ENCODE measurements at places on chromosomes 7 and 10.

- no peak for DNase-seq
These were observed 2.0 kb downstream of the MRPL43 start for GRCh38 chr10:100985336-100985735.

DNA sequence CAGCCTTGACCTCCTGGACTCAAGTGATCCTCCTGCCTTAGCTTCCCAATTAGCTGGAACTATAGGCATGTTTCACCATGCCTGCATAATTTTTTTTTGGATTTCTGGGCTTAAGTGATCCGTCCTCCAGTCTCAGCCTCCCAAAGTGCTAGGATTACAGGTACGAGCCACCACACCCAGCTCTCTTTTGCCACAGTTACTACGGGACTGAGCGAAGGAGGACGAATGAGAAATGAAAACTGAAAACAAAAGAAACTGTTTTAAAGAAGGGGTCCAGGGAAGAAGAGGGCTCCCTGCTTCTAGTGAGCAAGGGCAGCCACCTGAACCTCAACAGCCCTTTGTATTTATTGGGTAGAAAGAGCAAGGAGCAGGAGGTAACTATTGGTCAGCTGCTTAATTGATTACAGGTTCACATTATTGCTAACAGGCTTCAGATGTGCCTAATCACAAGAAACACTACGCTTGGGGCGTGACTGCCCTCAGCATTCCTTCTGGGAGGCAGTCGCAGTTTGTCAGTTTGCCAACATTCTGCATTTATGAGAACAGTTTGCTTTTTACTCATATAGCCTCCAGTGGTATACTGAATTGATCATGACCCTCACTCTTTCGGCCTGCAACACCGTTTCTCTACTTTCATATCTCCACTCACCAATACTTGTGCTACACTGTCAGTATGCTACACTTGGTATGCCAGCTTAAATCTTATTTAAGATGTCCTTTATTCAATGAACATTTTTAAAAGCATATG is 676.8 kb downstream of the DNAJB9 start:
- no peak for DNase-seq

- DNase-seq, result no peak
These were observed at the start of gene HK1 for GRCh38 chr10:69278446-69278963. HK1 (plus strand) TSS chr10:69278496.

- no peak for DNase-seq
These were observed 117.5 kb downstream of the PARD3 start for GRCh38 chr10:34697351-34698247.

DNA sequence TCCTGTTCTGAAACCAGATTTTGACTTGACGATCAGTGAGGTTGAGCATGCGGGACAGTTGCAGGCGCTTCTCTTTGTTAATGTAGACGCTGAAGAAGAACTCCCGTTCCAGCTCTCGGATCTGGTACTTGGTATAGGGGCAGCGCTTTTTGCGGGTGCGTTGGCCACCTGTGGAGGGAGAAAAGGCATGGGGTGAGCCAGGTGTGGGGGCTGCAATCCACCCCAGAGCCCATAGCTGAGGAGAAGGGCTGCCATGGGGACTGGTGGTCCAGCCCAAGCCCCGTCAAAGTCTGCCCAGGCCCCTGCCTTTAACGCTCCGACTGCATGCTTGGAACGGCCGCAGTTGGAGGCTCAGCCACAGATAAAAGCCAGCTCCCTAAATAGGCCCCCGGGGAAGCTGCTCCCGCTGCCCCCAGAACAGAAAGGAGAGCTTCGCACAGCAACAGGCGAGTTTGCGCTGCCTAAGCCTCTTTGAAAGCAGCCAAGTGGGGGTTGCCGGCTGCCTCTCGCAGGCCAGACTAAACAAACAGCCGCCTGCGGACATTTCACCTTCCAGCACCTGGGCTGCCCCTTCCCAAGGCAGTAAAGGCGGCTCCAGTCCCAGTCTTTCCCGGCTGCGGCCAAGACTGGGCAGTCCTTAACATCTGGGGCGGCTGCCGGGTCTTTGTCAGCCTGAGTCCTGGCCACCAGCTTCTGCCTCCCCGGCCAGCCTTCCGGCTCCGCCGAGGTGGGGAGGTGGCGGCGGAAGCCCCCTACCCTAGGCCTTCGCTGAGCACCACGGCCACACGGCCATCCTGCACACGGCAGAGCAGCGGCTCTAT is 2.0 kb downstream of the HOXA11 start:
- DNase-seq, result no peak

DNA sequence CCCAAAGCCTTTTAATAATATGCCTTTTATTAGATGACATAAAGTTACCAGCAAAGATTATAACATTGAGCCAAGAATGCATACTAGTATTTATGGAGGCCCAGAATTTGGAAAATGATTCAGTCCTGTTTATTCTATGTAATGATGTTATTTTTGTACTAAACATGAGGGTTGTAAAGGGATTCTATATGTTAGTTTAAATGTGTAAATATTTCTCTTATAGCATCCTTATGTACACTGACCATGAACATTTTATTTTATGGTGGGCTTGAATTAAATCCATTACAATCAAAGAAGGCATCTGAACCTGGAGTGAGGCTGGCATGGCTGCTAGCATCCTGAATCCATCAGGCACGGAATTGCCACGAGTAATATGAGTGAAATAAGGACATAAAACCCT is 80.2 kb downstream of the RAB18 start:
- no peak for DNase-seq

DNA sequence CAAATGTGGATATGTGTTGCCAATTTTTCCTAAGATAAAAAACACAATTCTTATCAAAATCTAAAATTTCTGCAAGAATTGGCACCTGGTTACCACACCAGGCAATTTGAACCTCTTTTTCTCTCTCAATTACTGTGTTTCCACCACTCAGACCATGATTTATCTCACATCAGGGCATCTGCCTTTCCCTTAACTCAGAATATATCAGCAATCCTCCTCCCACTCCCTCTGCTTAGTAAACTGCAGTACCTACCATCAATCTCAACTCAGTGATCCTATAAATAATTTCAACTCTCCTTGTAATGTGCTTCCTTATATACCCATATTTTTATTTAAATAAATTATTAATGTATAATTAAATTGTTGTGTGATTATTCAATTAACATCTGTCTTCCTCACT is 212.3 kb upstream of the PCDH15 start:
- DNase-seq, result no peak

- no peak for DNase-seq
These were observed 184.7 kb downstream of the FRMD4A start for GRCh38 chr10:14146025-14146424.

DNA sequence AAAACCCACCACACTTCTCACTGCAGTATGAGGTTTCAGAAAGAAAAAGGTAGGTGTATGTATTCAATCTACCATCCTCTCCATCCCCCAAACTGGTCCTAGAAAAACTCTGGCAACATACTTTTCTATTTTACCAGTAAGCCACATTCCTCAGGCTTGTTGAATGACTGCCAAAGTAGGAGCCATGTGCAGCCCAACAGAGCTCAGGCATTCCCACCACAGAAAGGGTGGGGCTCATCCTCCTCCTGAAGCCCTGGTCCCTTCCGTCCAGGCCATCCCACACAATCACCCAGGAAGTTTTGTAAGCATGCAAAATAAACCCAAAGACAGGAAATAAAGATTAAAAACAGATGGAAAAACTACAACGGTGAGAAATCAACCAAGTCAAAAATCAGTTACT is 57.2 kb downstream of the MAD1L1 start:
- DNase-seq, result no peak

- DNase-seq, result peak; percentile 64
These were observed 212.8 kb downstream of the MAD1L1 start for GRCh38 chr7:2019711-2020511.

GRCh38 chr10:24152270-24152669 is 56.7 kb upstream of the KIAA1217 start:
- DNase-seq, result no peak

GRCh38 chr7:66493235-66494205 is 135.2 kb upstream of the KCTD7 start:
- DNase-seq, result peak; percentile 96

DNA sequence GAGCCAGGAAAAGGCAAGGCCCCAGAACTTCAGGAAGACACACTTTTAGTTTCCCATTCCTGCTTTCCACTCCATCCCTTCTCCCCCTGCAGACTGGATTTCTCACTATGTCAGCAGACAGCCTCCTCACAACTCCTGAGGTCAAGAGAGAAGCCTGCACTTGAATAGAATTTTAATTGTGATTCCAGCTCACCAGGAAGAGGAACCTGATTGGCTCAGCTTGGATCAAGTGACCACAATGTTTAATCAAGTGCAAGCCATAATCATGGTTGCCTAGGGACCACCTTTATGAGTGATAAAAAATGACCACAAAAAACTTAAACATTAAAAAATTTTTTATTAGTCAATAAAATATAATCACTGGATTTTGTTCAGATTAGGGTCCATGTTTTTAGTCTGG is 244.7 kb upstream of the RHOBTB1 start:
- no peak for DNase-seq

GRCh38 chr7:136523571-136523970 is 344.9 kb upstream of the CHRM2 start:
- no peak for DNase-seq

DNA sequence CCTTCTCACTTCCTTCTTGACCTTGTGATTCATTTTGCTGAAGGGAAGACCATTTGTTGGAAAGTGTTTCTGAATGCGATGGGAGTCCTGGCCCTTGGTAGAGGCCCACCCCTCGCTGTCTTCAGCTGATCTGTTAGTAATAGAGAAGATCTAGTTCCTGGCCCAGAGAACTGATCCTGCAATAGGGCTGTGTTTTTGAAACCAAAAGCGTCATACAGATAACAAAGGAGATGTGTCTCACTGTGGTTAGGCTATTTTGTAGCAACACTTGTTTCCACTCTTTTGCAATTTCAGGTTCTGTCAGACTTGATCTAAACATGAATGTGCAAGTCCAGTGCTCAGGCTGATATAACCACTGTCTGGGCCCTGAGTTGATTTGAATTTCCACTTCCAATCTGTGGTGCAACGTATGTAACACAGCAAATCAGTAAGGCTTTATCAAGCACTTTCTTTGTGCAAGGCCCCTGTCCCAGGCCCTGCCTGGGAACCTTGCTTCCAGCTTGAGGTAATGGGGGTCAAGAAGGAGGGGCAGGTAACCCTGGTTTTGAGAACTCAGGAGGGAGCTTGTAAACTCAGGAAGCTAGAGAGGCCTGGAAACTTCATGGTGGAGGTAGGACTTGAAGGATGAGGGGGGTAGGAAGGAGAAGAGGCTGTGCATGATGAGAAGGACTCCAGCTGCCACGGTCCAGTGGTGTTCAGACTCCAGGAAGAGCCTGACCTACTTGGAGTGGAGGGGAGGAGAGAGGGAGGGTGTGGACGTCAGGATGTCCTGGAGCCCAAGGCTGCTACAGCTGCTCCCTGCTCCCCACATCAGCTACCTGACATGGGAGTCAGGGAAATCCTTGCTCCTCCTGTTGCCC is 42.2 kb upstream of the SRGN start:
- peak; percentile 44 for DNase-seq

DNA sequence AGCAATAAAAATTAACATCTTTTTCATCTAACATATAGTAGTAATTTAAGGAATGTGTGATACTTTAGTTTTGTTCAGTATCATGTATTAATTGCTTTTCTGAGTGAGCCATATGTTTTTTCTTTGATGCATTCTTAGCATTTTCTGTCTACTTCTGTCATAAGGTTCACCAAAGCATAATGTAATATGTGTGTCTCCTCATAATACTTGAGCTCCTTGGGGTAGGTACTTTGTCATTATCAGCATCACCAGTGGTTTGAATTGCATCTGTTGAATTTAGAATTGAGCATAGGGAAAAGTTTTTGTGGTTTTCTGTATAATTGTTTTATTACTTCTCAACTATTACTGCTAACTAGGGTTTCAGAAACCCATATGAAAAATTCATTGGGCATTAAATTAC is 26.5 kb downstream of the VPS50 start:
- DNase-seq, result no peak

DNA sequence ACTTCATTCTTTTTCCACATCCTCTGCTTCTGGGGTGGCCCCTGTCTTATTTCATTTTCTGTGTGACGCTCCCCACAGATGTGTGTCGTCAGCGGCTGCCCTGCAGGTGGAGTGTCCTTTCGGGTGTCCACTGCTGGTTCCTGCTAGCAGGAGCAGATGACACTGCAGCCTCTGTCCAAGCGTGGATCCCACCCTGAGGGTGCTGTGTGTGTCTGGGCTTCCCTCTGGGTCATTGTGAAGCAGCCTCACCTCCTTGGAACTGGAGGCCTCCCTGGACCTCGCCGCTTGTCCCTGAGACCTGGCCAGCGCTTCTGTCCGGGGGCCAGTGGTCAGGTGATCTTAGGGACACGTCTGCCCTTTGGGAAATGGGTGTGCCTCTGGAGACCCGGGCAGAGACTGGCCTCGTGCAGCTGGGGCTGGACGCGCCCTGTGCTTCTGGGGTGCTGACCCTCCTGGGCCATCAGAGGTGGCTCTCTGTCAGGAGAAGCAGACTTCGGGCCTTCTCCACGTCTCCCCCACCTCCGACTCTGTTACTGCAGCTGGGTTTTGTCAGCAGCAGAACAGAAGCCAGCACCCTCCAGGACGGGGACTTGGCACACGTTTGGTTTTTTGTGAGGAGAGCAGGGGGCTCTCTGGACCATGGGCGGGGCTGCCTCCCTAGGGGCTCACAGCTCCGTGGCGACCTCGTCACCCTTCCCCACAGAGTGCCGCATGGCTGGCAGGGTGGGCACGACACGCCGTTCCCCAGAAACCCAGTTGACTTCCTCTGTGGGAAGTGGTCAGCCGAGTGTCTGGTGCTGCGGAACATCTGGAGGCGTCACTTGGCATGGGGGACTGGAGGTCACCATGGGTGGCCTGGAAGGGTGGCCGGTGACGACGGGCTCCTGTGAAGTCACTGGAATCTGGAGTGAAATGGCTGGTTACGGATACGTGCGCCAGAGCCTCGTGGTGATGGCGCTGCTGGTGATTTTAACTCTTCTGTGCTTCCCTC is 48.4 kb downstream of the INPP5A start:
- DNase-seq, result no peak

GRCh38 chr7:128323459-128324367 is 20.0 kb downstream of the RBM28 start:
- DNase-seq, result no peak

DNA sequence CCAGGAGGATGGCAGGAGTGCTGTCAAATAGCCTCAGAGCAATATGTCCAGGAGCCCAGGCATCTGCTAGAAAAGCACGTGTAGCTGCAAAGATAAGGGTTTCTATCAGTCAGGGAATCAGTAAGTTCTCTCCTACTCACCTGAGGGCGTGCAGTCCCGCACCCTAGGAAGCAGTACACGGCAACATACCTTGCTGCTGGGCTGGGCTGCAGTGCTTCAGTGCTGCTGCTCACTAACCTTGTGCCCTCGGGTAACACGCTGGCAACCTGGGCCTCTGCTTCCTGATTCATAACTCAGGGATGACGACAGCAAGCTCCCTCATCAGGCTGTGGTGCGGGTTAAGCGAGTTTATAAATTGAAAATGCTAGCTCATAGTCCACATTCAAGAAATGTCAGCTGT is 29.5 kb upstream of the CCNY start:
- DNase-seq, result no peak

GRCh38 chr7:96089511-96089910 is 232.4 kb downstream of the SLC25A13 start:
- no peak for DNase-seq
